ENCODE measurements at places on chromosomes 3 and 15.

- DNase-seq, result no peak
Observed at GRCh38 chr3:122510878-122511535, 3.7 kb downstream of the KPNA1 start.

GRCh38 chr15:90051874-90052273 is 50.4 kb downstream of the IDH2 start:
- no peak for DNase-seq

GRCh38 chr3:147652651-147653366 is 243.6 kb downstream of the ZIC1 start:
- peak; percentile 53 for DNase-seq

GRCh38 chr3:30871720-30872119 is 22.7 kb downstream of the GADL1 start:
- DNase-seq, result no peak

DNA sequence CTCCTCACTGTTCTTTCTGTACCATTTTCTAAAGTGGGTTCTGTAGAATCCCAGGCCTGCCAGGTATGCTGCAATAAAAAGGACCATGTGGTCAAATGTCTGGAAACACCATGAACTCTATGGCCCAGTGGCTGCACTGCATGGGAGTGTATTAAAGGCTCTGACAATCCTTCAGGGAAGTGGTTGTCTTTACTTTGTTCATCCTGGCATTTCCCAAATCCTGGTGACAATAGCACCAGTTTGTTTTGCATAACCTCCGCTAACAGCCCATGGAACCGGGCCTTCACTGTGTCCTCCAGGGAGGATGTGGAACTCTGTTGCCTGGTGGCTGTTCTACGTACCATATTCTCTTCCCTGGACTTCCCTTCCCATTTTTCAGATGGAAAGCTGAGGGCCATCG is 11.2 kb upstream of the DUSP7 start:
- no peak for DNase-seq

- no peak for DNase-seq
Observed at GRCh38 chr3:58495101-58495500, 3.2 kb downstream of the KCTD6 start.

DNA sequence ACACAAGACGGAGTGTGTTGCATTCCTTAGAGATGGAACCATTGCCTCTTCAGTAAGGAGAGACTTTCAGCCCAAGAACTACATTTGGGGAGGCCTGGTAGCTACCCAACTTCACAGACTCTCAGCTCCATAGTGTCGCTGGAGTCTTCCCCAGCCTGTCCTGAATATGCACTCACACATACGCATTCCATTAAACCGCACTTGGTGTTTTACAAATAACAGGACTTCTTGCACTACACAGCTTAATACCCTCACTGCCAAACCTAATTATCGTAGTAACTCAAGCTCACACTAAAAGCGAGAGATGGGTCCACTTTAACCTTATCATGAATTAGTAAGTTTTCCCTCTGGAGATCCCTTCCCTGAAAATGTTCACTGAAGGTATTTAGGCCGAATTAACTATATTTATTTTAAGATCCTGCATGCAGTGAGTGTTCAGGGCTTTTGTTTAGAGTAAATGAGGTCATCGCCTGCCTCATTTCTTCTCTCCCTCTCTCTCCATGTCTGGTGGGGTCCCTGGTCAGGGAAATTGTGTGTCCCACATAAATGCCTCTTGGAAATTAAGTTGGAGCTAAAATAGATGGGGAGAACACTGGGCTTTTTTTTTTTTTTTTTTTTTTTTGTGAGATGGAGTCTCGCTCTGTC is 171.9 kb downstream of the FAM43A start:
- DNase-seq, result no peak

- DNase-seq, result no peak
Observed at GRCh38 chr3:16499351-16499750, 14.1 kb downstream of the RFTN1 start.

GRCh38 chr15:39332846-39333245 is 248.0 kb upstream of the THBS1 start:
- no peak for DNase-seq

- no peak for DNase-seq
Observed at GRCh38 chr15:83983634-83984458, 251.7 kb upstream of the GOLGA6L4 start.

GRCh38 chr3:157498371-157498770 is 4.8 kb downstream of the VEPH1 start:
- no peak for DNase-seq

GRCh38 chr3:51311055-51311454 is 74.0 kb upstream of the MANF start:
- DNase-seq, result no peak

GRCh38 chr3:14243782-14244181 is 65.2 kb downstream of the LSM3 start:
- no peak for DNase-seq

- no peak for DNase-seq
Observed at GRCh38 chr15:39663704-39664250, 82.9 kb downstream of the THBS1 start.

GRCh38 chr3:62032738-62033137 is 340.6 kb downstream of the FEZF2 start:
- no peak for DNase-seq

DNA sequence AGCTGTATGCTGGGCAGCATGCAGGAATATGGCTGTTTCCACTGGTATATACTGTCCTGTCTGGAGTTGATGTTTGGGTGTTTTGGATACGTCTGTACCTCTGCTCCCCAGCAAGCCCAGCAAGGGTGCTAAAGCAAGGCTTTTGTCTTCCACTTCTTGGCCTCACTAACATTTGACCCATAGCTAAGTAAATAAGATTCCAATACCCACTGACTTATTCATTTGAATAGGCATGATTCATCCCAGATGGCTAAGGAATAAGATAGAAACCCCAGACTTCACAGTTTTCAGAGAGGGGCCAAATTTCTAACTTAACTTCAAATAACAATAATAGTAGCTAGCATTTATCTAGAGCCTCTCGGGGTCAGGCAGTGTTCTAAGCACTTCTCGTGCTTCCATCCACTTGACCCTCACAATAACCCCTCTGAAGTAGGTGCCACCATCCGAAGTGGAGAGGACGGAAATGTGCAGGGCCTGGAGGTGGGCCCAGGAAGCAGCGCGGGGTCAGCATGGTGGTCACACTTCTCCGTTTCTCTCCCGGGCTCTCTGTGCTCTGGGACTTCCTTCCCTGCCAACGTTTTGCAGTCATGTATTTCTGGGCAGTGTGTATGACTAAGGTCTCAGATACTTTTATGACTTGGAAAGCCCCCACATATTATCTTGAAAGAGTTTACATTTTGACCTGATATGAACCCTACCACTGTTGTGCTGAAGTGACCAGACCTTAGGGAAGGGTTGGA is 39.3 kb downstream of the LRRK1 start:
- DNase-seq, result no peak

DNA sequence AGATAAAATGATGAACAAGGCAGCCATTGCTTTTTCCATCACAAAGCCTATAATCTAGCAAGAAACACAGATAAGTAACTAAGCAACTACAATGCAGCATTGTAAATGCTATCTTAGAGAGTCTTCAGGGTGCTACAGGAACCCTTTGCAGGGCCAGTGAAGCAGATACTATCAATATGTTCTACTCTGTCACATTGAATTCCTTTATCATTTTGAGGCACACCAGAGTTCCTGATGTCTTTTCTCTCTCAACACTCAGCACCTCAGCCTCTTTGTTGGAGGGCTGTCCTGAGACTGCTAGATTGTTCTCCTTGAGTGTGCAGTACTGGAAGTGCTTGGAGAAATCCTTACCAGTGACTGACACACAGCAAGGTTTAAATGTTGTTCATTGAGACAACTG is 107.4 kb upstream of the MRPL3 start:
- no peak for DNase-seq

DNA sequence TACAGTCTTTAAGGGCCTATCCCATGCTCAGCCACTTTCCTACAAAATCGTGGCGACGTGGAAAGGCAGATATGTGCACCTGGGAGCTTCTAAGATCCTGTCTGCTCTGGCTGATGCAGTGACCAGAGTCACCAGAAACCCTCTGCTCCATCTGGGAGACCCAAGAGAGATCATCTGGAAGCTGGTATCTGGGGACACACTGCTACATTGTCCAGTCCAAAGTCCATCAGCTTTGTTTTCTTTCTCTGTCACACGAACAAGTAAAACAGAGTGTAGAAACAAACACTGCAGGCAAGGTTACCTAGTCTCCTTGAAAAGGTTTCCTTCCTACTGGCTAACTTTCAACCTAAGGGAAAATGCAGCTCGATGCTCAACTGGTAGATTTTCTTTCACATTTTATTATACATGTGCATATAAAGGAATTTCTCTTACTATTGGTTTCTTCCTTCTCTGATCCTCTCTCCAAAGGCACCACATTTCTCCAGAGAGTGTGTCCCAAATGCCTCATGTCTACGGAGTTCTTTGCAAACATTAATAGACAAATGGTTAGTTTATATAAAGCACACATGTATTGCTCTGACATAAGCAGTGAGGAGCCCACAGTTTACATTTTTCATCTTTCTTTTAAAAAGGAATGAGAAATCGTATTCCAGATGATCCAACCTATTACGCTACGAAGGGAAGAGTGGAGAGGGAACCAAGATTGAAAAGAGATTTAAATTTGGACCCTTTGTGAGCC is 8.3 kb upstream of the GREM1 start:
- no peak for DNase-seq

GRCh38 chr3:76025561-76025960 is 240.2 kb upstream of the ZNF717 start:
- DNase-seq, result no peak

DNA sequence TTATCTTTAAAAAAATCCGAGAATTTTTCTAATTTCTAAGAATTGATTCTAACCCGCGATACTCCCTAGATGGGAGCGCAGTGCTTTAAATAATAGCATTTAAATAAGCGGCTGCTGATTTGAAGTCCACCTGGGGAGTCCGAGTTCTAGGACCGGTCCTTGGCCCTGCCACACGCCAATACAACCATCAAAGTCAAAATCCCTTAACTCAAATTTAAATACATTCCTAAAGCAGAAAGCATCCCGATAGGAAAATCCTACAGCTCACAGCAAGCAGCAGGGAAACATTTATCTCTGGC is 508 bp upstream of the ECT2 start:
- no peak for DNase-seq

GRCh38 chr3:98977520-98977919 is 76.0 kb upstream of the DCBLD2 start:
- DNase-seq, result peak; percentile 38

GRCh38 chr3:183487896-183488295 is 59.5 kb upstream of the MCF2L2 start:
- DNase-seq, result no peak

GRCh38 chr3:125161607-125162219 is 50.8 kb downstream of the SLC12A8 start:
- DNase-seq, result no peak

DNA sequence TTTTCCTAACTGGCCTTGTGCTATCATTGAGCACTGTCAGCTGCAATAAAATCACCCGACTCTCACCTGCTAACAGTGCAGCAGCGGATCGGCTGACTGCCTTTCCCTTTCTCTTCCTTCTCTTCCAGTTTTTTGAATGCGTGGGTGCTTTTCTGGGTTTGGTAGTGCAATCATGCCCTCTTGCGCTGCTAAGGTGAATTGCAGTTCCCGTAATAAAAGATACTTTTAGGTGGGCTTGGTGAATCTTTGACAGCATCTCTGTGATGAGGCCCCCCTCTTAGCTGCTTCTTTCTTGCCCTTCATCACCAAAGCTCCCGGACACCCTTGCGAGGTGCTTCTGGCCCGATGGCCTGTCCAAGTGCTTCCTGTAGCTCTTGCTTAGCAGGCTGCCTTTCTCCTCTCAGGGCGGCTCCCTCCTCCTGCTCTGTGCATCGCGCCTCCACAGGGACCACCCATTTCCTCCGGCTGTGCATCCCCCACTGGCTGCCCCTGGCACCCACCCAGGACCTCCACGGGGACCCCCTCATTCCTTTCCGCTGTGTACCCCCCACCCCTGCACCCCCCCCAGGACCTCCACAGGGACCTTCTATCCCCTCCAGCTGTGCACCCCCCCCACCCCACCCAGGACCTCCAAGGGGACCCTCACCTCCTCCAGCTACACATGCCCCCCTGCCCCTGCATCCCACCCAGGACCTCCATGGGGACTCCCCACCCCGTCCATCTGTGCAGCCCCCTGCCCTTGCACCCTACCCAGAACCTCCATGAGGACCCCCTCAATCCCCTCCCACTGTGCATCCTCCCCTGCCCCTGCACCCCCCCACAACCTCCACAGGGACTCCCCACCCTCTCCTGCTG is 50.8 kb upstream of the RPL32 start:
- peak; percentile 20 for DNase-seq

- peak; percentile 65 for DNase-seq
Observed at GRCh38 chr15:33098094-33099058, 96.1 kb downstream of the FMN1 start.

- peak; percentile 89 for DNase-seq
Observed at GRCh38 chr3:115518100-115518852, 105.0 kb upstream of the GAP43 start.
